ENCODE measurements at places on chromosomes 12 and 14.

- no peak for DNase-seq
These were observed 393.5 kb downstream of the CCDC91 start for GRCh38 chr12:28583701-28584261.

GRCh38 chr14:36194663-36195062 lies 18.1 kb upstream of the PTCSC3 start:
- DNase-seq = no peak

DNA sequence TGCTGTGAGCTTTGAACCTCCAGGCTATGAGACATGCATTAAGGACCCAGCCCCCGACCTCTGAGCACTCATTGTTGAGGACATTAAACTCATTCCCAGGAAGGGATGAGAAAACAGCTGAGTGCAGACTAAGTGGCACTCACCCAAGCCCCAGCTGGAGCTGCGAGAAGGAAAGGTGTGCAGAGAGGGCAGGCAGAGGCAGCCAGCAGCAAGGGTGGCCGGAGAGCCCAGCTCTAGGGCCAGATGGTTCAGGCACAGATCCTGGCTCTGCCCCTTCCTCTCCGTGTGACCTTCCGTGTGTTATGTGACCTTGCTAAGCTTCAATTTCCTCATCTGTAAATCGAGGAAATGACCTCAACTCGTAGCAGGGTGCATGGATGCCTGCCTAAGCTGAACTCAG lies 3.7 kb downstream of the TSPAN11 start:
- no peak for DNase-seq

GRCh38 chr12:121238086-121238485 lies 28.2 kb downstream of the P2RX4 start:
- no peak for DNase-seq

GRCh38 chr12:93990832-93991803 lies 157.3 kb upstream of the PLXNC1 start:
- DNase-seq = no peak

- DNase-seq = no peak
These were observed 154.0 kb downstream of the SOX5 start for GRCh38 chr12:23795494-23795893.

GRCh38 chr14:101878822-101879528 lies 85.4 kb upstream of the DYNC1H1 start:
- DNase-seq = peak; percentile 33

- DNase-seq = no peak
These were observed 47.9 kb upstream of the CERS5 start for GRCh38 chr12:50215033-50215432.
